Activated T-cell treated with anti-CD3 and anti-CD28 coated beads, Interleukin-2, amount 50 U/mL, for 48 hours (primary cell): ENCODE measurements at places on chromosomes 6 and 20.

- DNase-seq, result no peak
Observed at GRCh38 chr20:63318391-63319163, 25.6 kb downstream of the COL20A1 start.

DNA sequence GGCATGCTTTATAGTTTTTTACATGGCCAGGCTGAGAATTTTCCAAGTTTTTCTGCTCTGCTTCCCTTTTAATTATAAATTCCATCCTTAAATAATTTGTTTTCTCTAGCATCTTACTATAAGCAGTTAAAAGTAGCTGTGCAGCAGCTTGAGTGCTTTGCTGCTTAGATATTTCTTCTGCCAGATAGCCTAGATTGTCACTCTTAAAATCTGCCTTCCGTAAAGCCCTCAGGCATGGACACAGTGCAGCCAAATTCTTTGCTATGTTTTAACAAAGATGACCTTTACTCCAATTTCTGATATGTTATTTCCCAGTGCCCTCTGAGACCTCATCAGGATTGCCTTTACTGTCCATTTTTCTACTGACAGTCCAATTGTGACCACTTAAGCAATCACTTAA is 92.6 kb upstream of the SGK1 start:
- no peak for DNase-seq

DNA sequence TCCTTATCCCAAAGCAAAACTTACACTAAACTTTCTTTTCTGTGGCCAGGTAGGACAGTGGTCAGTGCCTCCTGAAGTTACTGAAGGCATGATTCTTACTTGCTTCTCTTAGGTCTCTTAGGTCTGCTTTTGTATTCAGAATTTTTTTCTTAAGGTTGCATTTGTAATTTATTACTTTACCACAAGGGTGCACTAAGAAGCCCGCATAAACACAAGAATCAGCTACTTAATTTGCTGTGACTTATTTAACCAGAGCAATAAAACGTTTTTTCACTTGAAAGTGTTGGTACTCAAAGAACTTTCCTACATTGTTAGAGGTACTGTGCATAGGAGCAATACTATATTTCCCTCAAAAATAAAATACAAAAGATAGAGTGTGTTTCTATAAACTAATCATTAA is 75.4 kb upstream of the LAMA2 start:
- DNase-seq, result no peak

DNA sequence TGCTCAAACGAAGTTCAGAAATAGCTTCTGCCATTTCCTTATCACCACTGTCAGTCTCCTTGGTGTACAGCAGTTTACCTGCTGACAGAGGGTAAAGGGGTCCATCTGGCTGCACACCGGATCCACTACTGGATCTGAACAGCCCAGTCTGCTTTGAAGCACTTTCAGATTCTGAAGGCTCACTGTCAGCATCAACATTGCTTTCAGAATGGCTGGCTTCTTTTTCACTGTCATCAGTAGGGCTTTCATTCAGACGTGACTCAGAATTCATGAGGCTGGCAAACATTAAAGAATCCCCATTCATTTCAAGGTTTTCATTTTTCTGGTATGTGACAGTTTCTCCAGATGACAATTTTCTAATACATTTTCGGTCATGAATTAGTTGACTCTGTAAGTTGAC is 21.0 kb upstream of the PNISR start:
- DNase-seq, result no peak

GRCh38 chr20:63807654-63808053 is 23.4 kb downstream of the ZBTB46 start:
- no peak for DNase-seq
